Fibroblast of lung (primary cell): ENCODE measurements at places on chromosomes 2 and 18. TPM values are rescaled to one million over a fixed set of nuclear protein-coding genes. Genes with fewer than 3 reads are reported as not detected.

Gene KCMF1
- 29.3 and 61.8 TPM in 2 replicates for total RNA-seq

Gene CRYGD
- total RNA-seq = not detected in 2 replicates

Gene C2orf69
- total RNA-seq = 10.5 and 13.2 TPM in 2 replicates

Gene RGPD3
- total RNA-seq = 0.17 and 0.26 TPM in 2 replicates

Gene NOL4
- not detected in 2 replicates for total RNA-seq

Gene PMAIP1
- 29.8 and 34.7 TPM in 2 replicates for total RNA-seq
